Lower lobe of right lung (tissue), 2 donors: ENCODE measurements at places on chromosomes 5 and 9.

DNA sequence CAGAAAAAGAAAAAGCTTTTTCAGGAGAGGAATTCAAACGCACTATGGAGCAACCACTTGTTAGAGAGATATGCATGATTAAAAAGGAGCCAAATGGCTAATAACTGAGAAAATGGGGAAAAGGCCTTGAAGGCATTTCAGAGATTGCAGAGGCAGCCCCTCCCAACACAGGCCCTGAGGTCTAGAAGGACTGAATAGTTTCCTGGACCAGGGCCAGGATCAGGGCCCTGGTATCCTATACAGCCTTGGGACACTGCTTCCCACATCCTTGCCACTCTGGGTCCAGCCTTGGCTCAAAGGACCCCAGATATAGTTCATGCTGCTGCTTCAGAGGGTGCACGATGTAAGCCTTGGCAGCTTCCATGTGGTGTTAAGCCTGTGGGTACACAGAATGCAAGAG is 20.7 kb upstream of the FEM1C start:
- DNase-seq = no peak

GRCh38 chr9:72648324-72649126 is 127.1 kb downstream of the TMC1 start:
- DNase-seq = no peak

- no peak for DNase-seq
These were observed 278.3 kb upstream of the ANKRD55 start for GRCh38 chr5:56511326-56511841.

DNA sequence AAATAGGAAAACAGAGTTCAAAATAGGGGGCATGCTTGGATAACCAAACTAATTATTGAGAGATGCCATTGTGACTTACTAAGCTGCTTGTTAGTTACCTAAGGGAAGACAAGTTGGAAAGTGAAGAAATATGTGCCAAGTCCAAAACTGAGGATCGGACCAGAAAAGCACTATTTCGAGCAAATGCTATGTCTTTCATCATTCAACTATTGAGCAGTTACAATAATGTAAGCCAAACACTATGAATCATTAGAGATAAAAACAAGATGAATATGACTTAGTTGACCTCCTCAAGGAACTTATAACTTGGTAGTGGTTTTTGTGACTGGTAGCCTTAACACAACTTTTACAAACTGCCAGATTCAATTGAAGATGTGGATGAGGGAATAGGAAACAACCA is 240.6 kb upstream of the MPDZ start:
- DNase-seq = no peak

GRCh38 chr5:66306105-66306843 is 162.2 kb downstream of the SREK1 start:
- DNase-seq = no peak
